T-helper 2 cell (primary cell): ENCODE measurements at places on chromosomes 7 and 10.

- DNase-seq: no peak
Measured at GRCh38 chr7:26664735-26665416, 199.5 kb downstream of the SKAP2 start.

DNA sequence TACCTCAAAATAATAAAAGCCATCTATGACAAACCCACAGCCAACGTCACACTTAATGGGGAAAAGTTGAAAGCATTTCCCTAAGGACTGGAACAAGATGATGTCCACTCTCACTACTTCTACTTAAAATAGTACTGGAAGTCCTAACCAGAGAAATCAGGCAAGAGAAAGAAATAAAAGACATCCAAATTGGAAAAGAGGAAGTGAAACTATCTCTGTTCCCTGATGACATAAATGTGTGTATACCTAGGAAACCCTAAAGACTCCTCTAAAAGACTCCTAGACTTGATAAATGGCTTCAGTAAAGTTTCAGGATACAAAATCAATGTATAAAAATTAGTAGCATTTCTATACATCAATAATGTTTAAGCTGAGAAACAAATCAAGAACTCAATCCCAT, 314.1 kb downstream of the WDR37 start:
- DNase-seq: no peak

- no peak for DNase-seq
Measured at GRCh38 chr7:26369593-26369992, 77.9 kb downstream of the SNX10 start.

GRCh38 chr10:74500816-74501215, 325.6 kb upstream of the KAT6B start:
- no peak for DNase-seq

DNA sequence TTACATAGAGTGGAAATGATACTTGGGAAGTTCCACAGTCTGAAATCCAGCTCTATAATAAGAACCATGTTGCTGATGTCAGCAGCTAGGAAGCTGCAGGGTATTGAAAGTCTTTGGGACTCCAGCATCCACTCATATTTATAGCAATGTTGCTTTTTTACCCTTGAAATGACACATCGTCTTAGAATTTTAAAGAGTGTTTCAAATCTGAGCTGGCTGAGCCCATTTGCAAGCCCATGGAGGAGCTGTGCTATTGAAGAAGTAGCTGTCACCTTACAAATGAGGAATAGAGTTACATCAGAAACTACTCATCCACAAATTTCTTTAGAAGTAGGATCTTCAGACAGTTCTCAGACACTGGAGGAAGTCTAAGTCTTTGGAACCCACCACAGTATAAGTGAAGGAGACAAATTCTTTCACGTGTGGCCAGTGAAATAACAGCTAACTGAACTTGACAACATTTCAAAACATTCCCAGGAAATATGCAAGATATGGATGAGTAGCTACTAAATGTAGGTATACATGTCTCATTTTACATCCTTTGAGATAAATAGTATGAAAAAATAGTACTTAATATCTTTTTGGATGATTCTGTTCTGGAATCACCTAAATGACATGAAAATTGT, 203.6 kb downstream of the ZNF365 start:
- no peak for DNase-seq

GRCh38 chr10:81871558-81871957, 3.4 kb upstream of the NRG3 start:
- DNase-seq: no peak

DNA sequence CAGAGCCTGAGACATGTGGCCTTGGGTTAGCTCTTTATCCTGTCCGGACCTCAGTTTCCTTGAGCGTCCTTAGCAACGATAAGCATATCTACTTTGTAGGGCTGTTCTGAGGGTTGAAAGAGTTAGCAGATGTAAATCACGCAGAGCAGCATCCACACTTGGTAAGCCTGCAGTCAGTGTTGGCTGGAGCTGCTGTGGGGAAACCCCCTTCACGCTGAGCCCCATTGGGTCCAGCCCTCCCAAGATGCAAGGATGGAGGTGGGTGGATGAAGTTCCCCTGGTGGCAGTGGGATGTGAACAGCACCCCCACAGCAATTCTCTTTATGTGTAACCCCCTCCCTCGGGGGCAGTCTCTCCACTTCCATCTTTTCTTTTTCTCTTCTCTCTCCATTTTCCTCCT, 109.9 kb downstream of the PLXNA4 start:
- no peak for DNase-seq

DNA sequence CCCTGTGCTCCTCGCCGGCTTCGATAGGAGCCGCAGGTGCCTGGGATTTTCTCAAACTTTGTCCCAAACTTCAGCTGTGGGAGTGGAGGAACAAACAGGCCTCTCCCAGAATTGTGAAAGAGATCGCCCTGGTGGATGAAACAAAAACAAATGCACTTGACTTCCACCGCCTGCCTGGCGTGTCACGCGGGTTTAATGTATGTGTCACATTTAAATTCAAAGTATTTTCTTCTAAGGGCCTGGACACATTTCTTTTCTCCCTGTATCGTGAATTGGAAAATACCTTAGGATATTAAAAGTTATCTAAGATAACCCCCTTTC, 694 bp upstream of the WASL start:
- DNase-seq: no peak

DNA sequence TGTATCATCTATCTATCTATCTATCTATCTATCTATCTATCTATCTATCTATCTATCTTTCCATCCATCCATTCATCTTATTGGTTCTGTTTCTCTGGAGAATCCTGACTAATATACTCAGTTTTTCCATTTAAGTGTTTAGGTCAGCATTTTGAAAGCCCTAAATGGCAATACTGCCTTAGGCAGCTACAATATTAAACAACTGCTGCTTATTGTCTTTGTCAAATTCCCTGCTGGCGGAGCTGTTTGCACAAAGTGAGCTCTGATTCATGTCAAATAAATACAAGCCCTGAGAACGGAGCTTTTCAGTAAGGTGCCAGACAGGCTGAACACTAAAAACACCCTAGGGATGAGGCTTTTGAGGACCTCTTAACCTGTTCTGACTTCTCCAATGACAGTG, 7.1 kb upstream of the KLHL7 start:
- DNase-seq: no peak

DNA sequence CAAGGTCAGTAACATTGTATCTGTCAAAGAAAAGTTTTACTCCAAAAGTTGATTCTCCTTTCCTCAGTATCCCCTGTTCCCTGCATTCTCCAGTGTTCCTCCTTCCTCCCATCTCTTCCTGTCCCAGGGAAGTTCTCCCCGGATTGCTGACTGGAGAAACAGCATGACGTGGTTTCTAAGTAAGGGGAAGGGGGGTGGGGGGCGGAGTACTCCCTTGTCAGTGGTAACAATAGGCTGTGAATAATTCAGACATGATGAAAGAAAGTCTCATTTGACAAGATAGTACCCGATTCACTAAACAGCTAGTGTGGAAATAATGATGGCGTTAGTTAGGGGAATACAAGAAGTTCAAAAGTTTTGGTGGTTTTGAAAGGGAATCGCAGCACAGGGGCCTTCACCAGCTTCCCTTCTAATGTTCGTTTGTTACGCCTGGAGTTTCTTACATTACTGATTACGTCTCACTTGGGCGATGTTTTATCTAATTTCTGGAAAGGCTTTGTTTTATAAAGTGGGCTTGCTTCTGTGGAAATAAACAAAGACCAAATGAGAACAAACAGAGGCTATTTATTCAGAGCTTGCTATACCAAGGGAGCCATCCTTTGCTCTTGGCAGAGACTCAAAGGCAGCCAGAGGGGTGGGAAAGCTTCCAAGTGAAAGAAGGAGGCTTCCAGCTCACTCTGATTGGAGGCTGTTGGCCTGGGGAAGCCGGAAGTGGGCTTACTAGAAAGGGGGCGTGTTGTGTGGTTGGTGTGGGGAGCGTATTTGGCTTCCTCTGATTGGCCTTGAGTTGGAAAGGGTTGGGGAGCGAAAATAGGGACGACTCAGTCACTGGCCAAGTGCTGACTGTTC, 453.7 kb downstream of the SDK1 start:
- DNase-seq: no peak

- DNase-seq: peak; percentile 6
Measured at GRCh38 chr10:21675157-21675796, 141.2 kb downstream of the MLLT10 start.

- DNase-seq: no peak
Measured at GRCh38 chr7:142012825-142013511, 17.3 kb downstream of the MGAM start.

- DNase-seq: no peak
Measured at GRCh38 chr10:110577056-110577455, 9.6 kb downstream of the SMC3 start.

- no peak for DNase-seq
Measured at GRCh38 chr7:78143661-78144060, 345.1 kb downstream of the PHTF2 start.

GRCh38 chr7:105776068-105776790, 100.2 kb downstream of the ATXN7L1 start:
- DNase-seq: no peak

DNA sequence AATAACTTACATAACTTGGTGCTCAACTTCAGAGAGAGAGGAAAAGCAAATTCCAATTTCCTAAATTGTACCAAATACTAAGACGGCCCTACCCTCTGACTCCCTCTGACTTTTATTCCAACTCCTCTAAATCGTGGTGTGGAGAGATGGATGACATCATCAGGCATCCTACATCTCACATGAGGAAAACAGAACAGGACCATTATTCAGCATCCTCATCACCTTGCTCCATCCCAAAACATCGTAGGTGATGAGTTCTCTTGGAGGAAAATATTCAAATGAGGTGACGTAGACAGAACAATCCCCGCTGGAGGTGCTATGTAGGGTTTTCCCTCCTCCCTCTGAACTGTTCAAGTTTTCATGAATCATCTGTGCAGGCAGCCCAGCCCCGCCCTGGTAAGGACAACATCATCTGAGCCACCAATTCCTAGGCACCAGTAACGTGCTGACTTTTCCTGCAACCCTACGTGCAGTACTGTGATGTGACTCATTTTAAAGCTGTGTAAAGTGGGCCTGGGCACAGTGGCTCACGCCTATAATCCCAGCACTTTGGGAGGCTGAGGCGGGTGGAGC, 167.2 kb downstream of the CALN1 start:
- DNase-seq: no peak

DNA sequence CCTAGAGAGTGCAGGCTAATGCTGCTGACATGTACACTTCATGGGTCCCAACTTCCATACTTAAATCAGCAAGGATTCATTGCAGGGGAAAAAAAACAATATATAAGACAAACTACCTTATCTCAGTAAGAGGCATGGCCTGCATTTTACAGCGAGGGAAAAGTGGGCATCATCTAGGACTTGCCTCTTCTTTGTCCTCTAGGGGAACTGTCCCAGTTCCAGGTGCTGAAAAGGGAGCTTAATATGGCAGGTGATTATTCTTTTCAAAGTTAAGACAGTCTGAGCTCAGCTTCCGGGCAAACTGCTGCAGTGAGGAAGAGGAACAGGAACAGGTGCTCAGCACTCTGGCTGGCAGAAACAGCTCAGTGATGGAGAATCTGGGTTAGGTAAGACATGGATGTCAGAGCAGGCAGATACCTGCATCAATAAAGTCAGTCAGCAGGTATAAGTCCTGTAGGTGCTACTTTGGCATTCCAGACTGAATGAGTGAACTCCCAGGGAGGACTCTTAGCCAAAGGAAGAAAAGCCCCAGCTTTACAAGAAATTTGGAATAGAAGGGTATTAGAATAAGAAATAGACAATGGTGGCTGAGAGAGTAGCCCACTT, 147.2 kb downstream of the TMEM178B start:
- DNase-seq: peak; percentile 10

GRCh38 chr10:114824391-114824790, 2.8 kb downstream of the FHIP2A start:
- no peak for DNase-seq

DNA sequence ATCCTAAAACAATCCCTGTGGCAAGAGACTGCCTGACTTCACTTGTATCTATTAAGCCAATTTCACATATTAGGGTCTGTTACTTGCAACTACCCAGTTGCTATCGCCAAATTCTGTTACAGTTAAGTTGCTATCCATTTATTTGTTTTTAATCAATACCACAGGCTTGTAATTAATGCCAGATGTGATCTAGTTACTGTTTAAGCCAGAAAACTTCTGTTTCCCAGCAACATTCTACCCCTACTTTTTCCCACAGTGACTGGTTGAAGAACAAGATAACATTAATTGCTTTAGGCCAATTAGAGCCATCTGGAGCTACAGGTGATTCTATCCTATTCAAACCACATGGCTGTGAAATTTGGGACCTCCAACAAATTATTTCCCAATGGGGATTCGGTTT, 131.3 kb downstream of the ALOX5 start:
- DNase-seq: no peak

GRCh38 chr10:43153901-43154300, 15.7 kb downstream of the CSGALNACT2 start:
- no peak for DNase-seq

GRCh38 chr10:76091926-76092325, 660.5 kb downstream of the LRMDA start:
- no peak for DNase-seq

DNA sequence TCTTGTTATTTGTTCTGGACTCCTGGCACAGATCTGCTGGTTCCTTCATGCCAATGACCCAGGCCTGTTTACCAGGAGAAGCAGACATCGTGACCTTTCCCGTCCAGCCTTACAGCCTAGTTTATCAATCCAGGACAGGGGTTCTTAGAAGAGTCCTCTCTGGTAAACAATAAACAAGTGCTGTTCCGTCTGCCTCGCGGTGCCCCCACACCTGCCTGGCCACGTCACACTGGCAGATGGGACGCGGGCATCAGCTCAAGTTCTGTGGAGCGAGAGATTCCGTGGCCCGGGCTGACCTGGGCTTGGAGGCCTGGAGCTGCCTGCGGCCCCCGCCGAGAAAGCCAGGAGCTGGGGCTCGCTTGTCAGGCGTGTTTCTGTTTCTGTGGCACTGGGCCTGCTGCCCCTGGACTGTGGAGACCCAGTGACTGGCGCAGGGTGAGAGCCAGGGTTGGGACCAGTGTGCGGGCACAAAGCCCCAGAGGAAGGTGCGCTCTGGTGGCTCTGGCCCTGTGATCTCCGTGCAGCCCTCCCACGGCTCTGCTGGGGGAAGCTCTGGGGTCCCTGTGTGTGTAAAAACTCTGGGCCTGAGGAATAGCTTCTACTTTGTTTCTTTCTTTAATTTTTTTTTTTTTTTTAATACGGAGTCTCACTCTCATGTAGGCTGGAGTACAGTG, 28.4 kb upstream of the PFKFB3 start:
- DNase-seq: no peak

- no peak for DNase-seq
Measured at GRCh38 chr7:24974026-24974832, 5.7 kb downstream of the OSBPL3 start.

DNA sequence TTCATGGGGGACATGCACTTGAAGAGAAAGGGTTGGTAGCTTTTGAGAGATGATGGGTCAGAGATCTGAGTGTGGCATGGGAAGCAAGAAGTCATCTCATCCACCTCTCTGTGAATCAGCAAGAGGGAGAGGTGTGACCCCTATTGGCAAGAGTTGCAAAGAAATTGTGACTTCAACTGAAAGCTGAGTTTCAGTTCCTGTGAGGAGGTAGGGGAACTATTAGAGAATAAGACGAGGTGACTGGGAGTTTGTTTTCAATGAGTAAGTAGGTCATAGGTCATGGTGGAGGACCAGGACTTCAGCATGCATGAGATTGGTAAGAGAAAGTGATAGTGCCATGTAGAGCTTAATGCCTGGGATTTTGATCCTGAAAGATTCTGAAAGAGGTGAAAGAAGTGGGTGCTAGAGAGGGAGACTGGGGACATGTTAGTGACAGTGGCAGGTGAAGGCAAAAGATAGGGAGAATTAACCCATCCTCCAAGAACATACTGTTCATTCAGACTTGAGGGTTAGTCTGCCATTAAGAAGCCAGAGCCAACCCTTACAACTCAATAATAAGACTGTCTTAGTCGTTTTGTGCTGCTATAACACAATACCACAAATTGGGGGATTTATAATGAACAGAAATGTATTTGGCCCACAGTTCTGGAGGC, 75.5 kb upstream of the CAPZA2 start:
- DNase-seq: peak; percentile 60
